Spinal cord (tissue), 10 donors: ENCODE measurements at places on chromosomes 4 and X.

- DNase-seq: no peak
- no peak overlapping the region for H3K27ac ChIP-seq
- no peak overlapping the region for H3K4me3 ChIP-seq
- no peaks in the 10 kb centered on the region for H3K27me3 ChIP-seq
- H3K4me1 ChIP-seq: no peaks in the 10 kb centered on the region
- no peaks in the 10 kb centered on the region for H3K36me3 ChIP-seq
These were observed 14.2 kb downstream of the CPE start for GRCh38 chr4:165393051-165393450.

GRCh38 chrX:136057567-136057966, 72.3 kb downstream of the SLC9A6 start:
- peaks cover 4% of the 10 kb centered on the region for H3K27me3 ChIP-seq
- no peaks in the 10 kb centered on the region for H3K4me1 ChIP-seq
- H3K27ac ChIP-seq: no peak overlapping the region

DNA sequence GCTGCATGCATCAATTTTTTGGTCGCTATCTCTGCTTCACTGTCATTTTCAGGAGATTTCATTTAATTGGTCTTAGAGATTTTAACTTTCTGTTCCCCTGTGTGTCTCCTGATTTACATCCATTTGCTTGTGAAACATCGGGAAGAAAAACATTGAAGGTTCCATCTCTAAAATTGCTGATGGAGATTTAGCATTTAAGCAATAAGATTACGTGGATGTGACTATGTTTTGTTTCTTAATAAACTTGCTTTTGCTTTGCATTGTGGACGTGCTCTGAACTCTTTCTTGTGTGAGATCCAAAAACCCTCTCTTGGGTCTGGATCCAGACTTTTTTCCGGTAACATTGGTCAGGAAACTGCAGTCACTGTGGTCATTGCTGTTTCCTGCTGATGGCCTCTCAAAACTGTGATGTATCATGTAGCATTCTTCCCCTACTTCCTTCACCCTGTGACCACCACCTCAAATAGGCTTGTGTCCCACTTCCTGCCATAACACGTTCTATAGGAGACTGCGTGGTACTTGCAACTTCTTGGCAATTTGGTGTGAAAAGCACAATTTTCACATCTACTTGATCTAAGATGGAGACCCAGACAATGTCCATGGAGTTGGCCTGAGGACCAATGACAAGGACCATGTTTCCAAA, 4.9 kb downstream of the CXCL2 start:
- no peak overlapping the region for H3K4me3 ChIP-seq
- H3K36me3 ChIP-seq: no peaks in the 10 kb centered on the region
- DNase-seq: no peak
- H3K27ac ChIP-seq: no peak overlapping the region

GRCh38 chr4:21211846-21212245, 511.6 kb downstream of the PACRGL start:
- H3K27me3 ChIP-seq: no peaks in the 10 kb centered on the region
- H3K27ac ChIP-seq: no peak overlapping the region
- H3K36me3 ChIP-seq: no peaks in the 10 kb centered on the region

DNA sequence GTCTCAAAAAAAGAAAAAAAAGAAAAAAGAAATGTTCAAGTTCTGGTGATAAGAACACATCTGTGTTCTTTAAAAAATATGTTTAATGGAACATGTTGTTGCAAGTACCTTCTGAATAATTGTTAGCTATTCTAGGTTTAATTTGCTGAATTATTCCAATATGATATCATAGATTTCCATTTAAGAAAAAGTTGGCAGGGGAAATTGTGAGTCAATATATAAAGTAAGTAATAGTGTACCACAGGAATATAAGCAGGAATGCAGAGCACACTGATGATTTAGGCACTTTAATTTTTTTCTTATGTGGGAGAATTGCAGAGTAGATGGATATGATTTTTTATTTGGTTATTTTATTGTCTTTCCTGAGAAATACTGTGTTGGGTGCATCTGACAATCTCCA, 190.7 kb downstream of the RPA4 start:
- no peaks in the 10 kb centered on the region for H3K27me3 ChIP-seq
- H3K27ac ChIP-seq: no peak overlapping the region
- DNase-seq: no peak
- H3K4me3 ChIP-seq: no peak overlapping the region
- H3K4me1 ChIP-seq: no peaks in the 10 kb centered on the region
- H3K36me3 ChIP-seq: no peaks in the 10 kb centered on the region

DNA sequence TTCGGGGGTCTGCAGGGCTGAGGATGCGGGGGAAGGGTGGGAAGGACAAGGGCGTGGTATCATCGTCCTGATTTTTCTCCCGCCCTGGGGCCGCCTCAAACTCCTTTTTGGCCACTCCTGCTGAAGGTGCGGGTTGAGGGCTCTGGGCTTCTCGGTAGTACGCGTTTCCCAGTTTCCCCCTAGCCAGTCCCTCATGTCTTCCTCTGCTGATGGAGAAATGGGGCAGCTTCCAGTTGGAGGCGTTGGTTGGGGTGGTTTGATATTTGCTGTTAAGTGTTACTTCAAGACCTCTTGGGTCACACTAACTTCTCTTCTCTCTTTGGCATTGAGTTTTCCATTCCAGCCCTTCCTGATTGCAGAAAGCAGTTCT, 482 bp downstream of the GSTCD start:
- H3K4me1 ChIP-seq: no peaks in the 10 kb centered on the region
- H3K27me3 ChIP-seq: no peaks in the 10 kb centered on the region
- H3K27ac ChIP-seq: peak overlapping the region; percentile 94
- H3K4me3 ChIP-seq: peak overlapping the region; percentile 95
- H3K36me3 ChIP-seq: no peaks in the 10 kb centered on the region

GRCh38 chrX:69203638-69204037, 38.4 kb upstream of the PJA1 start:
- no peaks in the 10 kb centered on the region for H3K4me1 ChIP-seq
- DNase-seq: no peak
- no peak overlapping the region for H3K4me3 ChIP-seq
- no peaks in the 10 kb centered on the region for H3K36me3 ChIP-seq
- H3K27me3 ChIP-seq: no peaks in the 10 kb centered on the region
- H3K27ac ChIP-seq: no peak overlapping the region

- H3K36me3 ChIP-seq: no peaks in the 10 kb centered on the region
- DNase-seq: no peak
- H3K4me1 ChIP-seq: no peaks in the 10 kb centered on the region
- no peak overlapping the region for H3K27ac ChIP-seq
These were observed 879.7 kb downstream of the RPA4 start for GRCh38 chrX:97763391-97763790.

- peaks cover 87% of the 10 kb centered on the region for H3K27me3 ChIP-seq
These were observed 427 bp downstream of the NKX1-1 start for GRCh38 chr4:1405636-1406393.

- H3K27ac ChIP-seq: no peak overlapping the region
- no peak for DNase-seq
- H3K36me3 ChIP-seq: no peaks in the 10 kb centered on the region
- H3K27me3 ChIP-seq: no peaks in the 10 kb centered on the region
These were observed 71.0 kb upstream of the OTUD4 start for GRCh38 chr4:145251391-145251790.

DNA sequence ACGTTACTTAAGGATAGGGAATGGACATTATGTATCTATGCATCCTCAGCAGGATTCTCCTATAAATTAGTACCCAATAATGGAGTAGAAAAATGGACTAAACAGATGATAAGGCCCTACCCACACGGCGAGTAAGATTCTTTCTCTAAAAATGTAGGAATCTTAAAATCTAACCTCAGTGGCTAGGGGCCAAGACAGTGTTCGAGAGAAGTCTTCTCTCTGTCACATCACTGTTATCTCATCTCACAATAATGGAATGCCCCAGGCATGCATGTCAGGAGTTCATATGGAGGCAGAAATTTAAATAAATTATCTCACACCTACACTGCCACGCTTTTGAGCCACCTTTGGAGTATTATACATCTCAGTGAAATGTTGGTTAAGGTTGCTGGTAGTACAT, 132.9 kb downstream of the LDB2 start:
- peaks cover 3% of the 10 kb centered on the region for H3K4me1 ChIP-seq
- H3K27me3 ChIP-seq: no peaks in the 10 kb centered on the region
- H3K27ac ChIP-seq: no peak overlapping the region
- H3K36me3 ChIP-seq: no peaks in the 10 kb centered on the region

GRCh38 chrX:153883163-153883843, 2.7 kb downstream of the L1CAM start:
- H3K27me3 ChIP-seq: peaks cover 36% of the 10 kb centered on the region
- H3K4me1 ChIP-seq: peaks cover 78% of the 10 kb centered on the region
- peaks cover 14% of the 10 kb centered on the region for H3K36me3 ChIP-seq
- peak overlapping the region; percentile 16 for H3K4me3 ChIP-seq
- peak overlapping the region; percentile 80 for H3K27ac ChIP-seq

GRCh38 chr4:47598320-47598719, 113.2 kb downstream of the ATP10D start:
- no peaks in the 10 kb centered on the region for H3K4me1 ChIP-seq
- no peaks in the 10 kb centered on the region for H3K27me3 ChIP-seq
- DNase-seq: no peak
- H3K27ac ChIP-seq: no peak overlapping the region
- no peaks in the 10 kb centered on the region for H3K36me3 ChIP-seq
- no peak overlapping the region for H3K4me3 ChIP-seq

DNA sequence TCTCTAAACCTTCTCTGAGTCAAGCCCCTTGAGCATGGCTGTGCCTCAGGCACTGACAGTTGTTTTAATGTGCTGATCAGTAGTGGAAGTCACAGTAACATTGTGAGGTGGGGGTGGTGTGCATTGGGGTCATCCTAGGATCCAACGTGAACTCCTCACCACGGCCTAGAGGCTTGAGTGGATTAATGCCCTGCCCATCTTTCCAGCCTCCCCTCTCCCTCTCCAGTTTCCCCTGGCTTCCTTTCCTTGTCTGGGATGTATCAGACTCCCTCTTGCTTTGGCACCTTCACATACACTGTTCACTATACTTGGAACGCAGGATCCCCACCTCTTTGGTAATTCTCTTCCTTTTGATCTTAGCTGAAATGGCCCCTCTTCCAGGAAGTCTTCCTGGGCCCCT, 13.3 kb upstream of the PJA1 start:
- H3K4me3 ChIP-seq: no peak overlapping the region
- no peak for DNase-seq
- H3K4me1 ChIP-seq: peaks cover 17% of the 10 kb centered on the region
- no peak overlapping the region for H3K27ac ChIP-seq
- no peaks in the 10 kb centered on the region for H3K36me3 ChIP-seq

DNA sequence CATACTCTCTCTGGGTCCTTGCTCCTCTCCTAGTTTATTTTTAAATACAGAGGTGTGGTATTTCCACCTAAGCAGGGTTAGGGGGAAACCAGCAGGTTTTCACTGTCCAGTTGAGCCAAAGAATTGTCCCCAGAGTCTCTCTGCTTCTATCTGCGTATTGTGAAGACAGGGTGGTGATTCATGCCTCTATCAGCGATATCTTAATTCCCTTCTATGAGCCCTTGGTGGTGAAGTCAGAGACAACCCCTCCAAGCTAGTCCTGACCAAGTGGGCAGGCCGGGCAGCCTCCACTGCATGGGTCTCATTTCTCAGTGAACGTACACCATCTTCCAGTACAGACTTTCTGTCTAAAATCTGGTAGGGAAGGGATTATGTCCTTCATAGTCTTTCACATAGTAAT, 100.5 kb upstream of the GPR34 start:
- no peaks in the 10 kb centered on the region for H3K36me3 ChIP-seq
- no peak overlapping the region for H3K4me3 ChIP-seq

DNA sequence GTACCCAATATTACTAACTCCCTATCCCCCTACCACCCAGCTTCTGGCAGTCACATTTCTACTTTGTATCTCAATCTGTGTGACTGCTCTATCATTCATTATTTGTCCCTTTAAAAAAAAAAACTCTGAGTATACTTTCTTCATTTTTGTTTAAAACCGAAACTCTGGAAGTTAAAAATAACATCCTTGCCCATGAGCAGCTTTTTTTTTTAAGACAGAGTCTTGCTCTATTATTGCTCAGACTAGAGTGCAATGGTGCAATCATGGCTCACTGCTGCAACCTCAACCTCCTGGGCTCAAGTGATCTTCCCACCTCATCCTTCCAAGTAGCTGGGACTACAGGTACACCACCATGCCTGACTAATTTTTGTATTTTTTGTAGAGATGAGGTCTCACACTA, 15.8 kb downstream of the UBE2K start:
- peaks cover 9% of the 10 kb centered on the region for H3K36me3 ChIP-seq
- no peaks in the 10 kb centered on the region for H3K27me3 ChIP-seq
- H3K4me1 ChIP-seq: no peaks in the 10 kb centered on the region
- H3K27ac ChIP-seq: no peak overlapping the region
- no peak for DNase-seq
